Right cardiac atrium (tissue), 5 donors: ENCODE measurements at places on chromosomes 5 and 9.

- DNase-seq: no peak
Observed at GRCh38 chr5:62778316-62779009, 199.8 kb downstream of the LRRC70 start.

DNA sequence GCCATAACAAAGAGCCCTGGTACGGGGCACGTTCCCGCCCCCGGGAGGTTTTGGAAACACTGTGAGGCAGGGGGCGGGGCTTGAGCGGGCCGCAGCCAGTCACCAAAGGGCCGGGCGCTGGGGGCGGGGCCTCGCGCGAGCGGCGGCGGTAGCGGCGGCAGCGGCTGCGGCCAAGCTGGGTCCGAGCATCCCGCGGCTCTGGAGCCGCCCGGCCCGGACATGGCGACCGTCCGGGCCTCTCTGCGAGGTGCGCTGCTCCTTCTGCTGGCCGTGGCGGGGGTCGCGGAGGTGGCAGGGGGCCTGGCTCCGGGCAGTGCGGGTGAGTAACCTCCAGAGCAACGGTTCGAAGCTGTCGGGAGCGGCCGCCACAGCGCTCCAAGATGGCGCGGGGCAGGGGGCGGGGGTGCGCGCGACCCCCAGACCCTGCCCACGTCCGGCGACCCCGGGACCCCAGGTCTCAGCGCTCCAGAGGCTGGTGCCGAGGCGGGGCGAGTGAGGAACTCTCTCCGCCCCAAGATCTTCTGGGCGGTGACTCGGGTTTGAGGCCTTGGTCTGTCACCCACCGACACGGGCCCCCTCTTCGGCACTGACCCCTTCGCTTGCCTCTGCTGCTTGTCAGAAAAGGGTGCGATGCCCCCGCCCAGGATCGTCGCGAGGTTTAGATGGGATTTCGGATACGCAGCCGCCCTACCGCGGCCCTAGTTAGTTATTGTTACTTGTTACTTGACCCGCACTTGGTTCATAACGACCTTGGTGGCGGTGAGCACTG, at the start of gene RECK:
Gene RECK, plus strand, starts transcription at position 134 of the 769 bp plus-strand sequence. Its CDS starts 86 bp downstream, at position 220.
- peak; percentile 98 for DNase-seq

DNA sequence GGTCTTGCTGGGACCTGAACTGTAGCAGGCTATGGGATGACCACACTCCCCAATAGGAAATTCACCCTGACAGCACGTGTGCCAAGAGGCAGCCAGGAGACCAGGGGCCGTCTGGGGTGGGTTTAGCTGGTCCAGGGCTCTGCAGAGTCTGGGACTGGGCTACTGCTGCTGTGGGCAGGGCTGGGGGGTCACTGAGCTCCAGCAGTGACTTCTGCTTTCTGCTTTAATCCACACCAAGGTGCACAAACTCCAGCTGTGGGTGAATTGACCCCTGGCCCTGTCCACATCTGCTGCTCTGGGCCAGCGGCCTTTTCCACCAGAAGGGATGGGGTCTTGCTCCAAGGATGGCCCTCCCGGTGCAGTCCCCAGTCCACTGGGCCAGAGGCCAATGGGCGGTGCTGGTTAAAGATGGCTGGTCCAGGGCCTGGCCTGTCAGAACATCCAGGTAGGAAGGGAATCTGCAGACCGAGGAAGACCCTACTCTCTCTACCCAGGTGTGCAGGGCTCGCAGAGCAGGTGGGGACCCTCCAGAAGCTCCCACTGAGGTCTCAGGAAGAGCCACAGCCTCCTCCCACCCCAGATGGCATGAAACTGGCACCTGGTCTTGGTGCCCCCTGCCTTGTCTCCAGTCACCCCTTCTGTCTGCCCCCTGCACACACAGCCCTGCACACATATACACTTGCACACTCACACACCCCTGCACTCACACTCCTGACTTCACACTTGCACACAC, 28.0 kb downstream of the GLT6D1 start:
- no peak for DNase-seq

DNA sequence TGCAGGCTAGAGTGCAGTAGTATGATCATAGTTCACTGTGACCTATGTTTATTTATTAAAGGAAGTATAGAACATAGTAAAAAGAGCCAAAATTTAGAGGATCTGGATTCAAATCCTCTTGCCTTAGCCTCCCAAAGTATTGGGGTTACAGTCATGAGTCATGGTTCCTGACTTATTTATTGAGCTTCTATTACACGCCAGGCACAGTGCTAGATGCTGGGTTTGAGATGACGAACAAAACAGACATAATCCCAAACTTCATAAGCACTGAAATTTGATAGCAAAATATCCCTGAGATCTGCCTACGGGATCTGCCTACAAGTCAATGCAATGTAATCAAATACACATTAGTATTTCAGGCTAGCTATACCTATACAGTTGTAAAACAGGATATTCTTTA, 2.5 kb downstream of the KIAA0825 start:
- DNase-seq: no peak

- no peak for DNase-seq
Observed at GRCh38 chr9:1388216-1388615, 338.1 kb downstream of the DMRT2 start.

- DNase-seq: no peak
Observed at GRCh38 chr5:9046756-9047481, 499.0 kb downstream of the SEMA5A start.

GRCh38 chr5:117551236-117551635, 976.6 kb upstream of the SEMA6A start:
- DNase-seq: no peak
